ENCODE measurements at places on chromosomes 12 and 14.

GRCh38 chr12:67457136-67457535 lies 188.0 kb downstream of the CAND1 start:
- DNase-seq, result no peak

GRCh38 chr12:131072451-131073230 lies 118.9 kb downstream of the ADGRD1 start:
- no peak for DNase-seq

- DNase-seq, result no peak
These were observed 6.5 kb downstream of the MEG3 start for GRCh38 chr14:100832311-100832960.

DNA sequence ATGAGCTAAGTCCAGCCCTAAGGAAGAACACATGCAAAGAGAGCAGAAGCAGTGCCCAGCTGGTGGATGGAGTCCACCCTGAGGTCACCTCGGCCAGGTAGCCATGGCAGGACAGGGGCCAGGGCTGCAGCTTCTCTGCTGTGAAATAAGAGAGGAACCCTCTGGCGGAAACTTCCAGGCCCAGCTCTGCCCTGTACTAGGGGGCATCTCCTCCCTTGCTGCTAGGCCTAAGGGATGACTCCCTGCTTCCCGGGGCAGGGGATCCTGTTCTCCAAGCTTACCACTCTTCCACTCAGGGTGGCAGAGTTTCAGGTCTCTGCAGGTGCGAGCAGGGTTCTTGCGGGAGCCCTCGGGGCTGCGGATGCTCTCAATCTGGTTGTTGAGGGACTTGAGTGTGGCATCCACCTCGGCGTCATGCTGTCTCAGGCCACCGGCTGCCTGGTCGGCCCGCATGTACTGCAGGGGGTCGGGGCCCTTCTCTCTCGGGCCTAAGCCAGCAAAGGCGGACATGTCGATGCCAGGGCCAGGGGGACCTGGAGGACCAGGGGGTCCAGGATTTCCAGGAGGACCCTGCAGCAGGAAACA lies 11.7 kb downstream of the TMEM106C start:
- no peak for DNase-seq

DNA sequence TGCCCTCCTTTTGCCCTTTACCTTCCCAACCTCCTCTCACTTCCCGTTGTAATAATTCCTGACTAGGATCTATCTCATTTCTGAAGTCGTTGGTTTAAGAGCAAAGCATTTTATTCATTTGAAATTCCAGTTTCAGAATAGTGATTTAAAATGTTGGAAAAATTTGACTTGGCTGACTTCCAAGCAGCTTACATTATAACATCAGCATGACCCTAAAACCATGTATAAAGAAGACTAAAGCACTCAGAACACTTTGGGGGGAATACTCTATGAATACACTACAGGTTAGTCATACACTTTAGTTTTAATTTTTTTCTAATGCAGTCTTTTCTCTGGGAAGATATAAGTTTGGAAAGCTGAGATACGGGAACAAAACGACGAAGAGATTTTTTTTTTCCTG lies 161.1 kb downstream of the BTG1 start:
- DNase-seq, result no peak

DNA sequence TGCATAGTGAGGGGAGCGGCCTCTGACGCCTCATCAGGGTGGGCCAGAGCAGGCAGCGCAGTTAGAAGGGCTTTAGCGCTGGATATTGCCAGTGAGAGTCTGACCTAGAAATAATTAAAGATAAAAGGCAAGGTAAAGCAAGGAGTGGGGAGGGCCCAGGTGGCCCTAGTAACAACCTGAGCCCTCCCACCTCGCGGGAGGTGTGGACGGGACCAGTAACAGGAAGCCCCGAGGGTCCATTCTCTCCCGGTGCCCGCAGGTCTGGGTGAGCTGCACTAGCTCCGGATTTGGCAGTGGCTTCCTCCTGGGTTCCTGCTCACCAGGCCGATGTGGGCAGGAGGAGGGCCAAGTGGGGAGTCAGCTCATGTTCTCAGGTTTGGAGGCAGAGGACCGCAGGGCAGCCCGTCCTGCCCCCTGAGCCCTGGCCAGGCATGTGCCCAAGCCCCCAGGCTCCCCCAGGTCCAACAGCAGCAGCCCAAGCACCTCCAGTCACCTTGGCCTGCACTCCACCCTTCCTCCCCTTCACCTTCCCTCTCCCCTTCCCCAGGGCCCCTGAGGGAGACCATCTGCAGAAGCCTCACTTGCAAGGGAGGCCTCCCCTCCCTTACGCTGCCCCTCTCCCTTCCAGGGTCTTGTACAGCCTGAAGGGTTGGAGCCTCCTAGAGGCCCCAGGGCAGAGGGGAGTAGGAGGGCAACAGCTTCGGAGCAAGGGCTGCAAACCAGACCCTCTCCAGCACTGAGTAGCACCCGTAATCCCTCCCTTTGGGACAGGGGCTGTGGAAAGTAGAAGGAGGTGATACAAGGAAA lies 144.3 kb upstream of the FKBP4 start:
- DNase-seq, result peak; percentile 10

- DNase-seq, result no peak
These were observed 5.3 kb downstream of the STYK1 start for GRCh38 chr12:10668526-10668925.

DNA sequence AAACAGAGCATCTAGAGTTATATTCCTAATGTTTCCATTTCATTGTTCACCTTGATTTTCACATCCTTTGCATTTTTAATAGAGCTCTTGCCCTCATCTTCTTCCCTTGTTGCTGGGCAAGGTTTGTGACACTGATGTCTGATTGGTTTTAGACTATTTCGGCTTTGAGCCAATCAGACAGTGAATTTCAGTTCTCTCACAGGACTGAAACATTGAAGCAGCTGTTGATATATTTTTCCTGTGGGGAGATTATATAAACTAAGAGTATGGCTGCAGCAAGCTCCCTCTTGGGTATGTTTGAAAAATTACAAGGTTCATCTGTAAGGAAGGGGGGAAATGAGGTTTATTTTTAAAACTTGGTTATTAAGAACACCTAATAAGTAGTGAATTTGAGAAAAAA lies 51.2 kb downstream of the ATF7IP start:
- no peak for DNase-seq

- no peak for DNase-seq
These were observed 178.2 kb upstream of the HIF1A start for GRCh38 chr14:61516964-61517653.
